Activated T-cell treated with anti-CD3 and anti-CD28 coated beads for 4 hours (primary cell): ENCODE measurements at places on chromosomes 6 and 20.

DNA sequence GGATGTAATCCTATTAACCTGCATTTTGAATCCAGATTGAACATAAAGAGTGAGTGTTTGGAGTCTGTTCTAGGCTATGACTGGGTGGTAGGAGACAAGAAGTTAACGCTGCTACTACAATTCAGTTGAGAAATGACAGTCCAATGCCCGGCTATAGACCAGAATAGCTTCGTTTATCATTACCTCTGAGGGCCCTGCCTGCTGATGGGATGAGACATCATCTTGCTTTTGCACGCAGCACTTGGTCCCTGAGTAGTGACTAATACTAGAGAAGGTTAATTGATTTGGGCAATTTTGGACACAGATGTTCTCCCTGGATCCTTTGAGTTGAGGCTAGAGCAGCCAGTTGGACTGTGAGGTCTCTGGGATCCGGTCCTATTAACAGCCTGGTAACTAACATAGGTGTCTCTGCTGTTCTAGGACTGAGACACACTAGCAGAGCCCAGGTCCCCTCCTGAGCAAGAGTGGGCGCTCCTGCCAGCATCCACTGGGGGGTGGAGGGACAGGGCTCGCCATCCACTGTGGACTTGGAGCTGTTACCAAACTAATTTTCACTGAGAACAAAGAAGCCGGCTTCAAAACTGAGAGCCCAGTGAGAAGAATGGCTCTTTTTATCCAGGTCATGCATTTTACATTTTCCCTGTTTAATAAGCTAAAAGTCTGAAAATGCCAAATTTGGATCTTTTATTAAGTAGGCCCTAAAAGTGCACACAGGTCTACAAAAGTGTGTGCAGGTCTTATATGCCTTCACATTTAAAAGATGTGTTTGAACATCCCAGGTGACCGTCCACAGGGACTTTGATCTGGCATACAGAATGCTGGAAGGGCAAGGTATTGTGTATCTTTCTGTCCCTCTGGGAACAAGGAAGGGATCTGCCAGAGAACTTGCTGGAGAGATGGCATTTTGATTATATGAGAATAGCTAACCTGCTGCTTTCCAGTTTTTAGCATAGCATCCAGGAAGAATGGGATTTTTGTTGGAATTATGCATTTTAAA is 212.5 kb downstream of the CDH4 start:
- DNase-seq = no peak

GRCh38 chr6:44653761-44654218 is 266.3 kb downstream of the CDC5L start:
- DNase-seq = no peak

DNA sequence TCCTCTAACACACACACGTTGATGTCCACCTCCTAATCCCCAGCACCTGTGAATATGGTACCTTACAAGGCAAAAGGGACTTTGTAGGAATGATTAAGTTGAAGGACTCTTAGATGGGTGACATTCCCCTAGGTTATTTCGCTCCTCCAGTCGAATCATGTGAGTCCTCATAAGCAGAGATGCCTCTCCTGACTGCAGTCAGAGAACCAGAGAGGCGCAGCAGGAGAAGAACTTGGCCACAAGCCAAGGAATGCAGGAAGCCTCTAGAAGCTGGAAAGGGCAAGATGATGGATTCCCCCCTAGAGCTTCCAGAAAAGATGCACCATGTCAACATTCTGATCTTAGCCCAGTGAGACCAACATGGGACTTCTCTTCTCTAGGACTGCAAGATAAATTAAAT is 133.1 kb upstream of the PTPRT start:
- no peak for DNase-seq

DNA sequence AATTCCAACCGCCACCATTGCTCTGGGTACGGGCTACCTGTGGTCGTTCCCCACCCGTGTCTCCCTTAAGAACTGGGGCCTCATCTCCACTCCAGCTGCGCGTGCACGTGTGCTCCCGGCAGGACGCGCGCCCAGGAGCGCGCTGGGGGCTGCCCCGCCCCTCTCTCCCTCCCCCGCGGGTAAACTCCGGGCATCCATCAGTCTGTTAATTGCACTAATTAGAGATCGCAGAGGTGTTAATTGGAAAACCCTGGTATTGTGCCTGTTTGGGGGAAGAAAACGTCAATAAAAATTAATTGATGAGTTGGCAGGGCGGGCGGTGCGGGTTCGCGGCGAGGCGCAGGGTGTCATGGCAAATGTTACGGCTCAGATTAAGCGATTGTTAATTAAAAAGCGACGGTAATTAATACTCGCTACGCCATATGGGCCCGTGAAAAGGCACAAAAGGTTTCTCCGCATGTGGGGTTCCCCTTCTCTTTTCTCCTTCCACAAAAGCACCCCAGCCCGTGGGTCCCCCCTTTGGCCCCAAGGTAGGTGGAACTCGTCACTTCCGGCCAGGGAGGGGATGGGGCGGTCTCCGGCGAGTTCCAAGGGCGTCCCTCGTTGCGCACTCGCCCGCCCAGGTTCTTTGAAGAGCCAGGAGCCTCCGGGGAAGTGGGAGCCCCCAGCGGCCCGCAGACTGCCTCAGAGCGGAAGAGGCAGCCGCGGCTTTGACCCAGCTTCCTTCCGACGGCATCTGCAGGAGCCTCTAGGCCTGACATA is 14.4 kb downstream of the FOXP4 start:
- peak; percentile 61 for DNase-seq

GRCh38 chr6:169296170-169296569 is 42.5 kb upstream of the THBS2 start:
- no peak for DNase-seq

GRCh38 chr6:15907914-15908518 is 220.9 kb upstream of the MYLIP start:
- DNase-seq = no peak
